ENCODE measurements at places on chromosomes 3 and 15. TPM values are rescaled to one million over a fixed set of nuclear protein-coding genes. Genes with fewer than 3 reads are reported as not detected.
A peak's percentile ranks its signal among the peaks of the same experiment; 100 is the strongest.

P2RY1 gene
- 2.4 TPM for total RNA-seq

GRCh38 chr3:67083277-67083676 is 85.2 kb downstream of the KBTBD8 start:
- H3K36me3 ChIP-seq: peaks cover 52% of the 10 kb centered on the region
- H3K4me3 ChIP-seq: peak overlapping the region; percentile 73
- no peaks in the 10 kb centered on the region for H3K27me3 ChIP-seq
- H3K27ac ChIP-seq: peak overlapping the region; percentile 95

DNA sequence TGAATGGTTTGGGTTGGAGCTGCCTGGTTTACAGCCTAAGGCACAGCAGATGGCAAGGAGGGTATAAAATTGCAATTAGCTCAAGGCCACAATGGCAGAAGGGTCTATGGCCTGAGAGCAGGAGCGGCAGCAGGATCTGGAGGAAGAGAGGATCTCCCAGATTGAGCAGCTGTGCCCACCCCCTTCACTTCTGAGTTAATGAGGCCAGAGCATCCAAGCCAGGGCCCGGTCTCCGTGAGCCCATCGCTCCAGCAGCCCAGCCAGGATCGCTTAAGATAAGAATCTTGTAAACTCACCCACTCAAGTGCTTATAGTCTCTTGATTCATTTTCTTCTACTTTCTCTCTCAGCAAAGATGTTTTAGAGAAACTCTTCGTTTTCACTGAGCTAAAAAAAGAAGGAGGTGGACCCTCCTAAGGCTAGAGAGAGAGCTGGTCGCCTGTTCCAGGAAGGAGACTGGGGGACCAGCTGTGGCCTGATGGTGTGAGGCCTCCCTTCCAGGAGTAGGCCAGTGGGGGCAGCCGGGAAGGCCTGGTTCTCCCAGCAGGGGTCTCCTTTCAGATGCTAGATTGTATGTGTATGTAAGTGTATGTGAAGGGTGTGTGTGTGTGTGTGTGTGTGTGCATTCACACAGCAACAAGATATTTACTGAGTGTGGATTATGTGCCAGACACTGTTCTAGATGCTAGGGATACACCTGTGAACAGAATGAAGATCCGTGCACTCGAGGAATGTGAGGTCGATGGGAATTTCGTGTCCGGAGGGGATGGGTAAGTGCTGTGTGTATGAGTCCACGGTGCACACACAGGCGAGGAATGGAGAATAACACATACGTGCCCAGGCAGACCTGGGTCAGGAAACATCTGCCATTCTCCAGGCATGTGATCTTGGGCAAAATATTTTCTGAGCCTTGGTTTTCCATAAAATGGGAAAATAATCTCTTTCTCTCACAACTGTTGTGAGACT is 18.6 kb downstream of the MAGEF1 start:
- no peaks in the 10 kb centered on the region for H3K36me3 ChIP-seq
- peaks cover 12% of the 10 kb centered on the region for H3K27me3 ChIP-seq
- DNase-seq: no peak
- H3K4me1 ChIP-seq: no peaks in the 10 kb centered on the region
- H3K27ac ChIP-seq: no peak overlapping the region

SCAMP5 gene
- 0.31 TPM for total RNA-seq

GRCh38 chr3:194548346-194549321 is 61.8 kb upstream of the ATP13A3 start:
- H3K4me1 ChIP-seq: no peaks in the 10 kb centered on the region
- no peaks in the 10 kb centered on the region for H3K27me3 ChIP-seq
- H3K36me3 ChIP-seq: no peaks in the 10 kb centered on the region
- no peak overlapping the region for H3K27ac ChIP-seq

DNA sequence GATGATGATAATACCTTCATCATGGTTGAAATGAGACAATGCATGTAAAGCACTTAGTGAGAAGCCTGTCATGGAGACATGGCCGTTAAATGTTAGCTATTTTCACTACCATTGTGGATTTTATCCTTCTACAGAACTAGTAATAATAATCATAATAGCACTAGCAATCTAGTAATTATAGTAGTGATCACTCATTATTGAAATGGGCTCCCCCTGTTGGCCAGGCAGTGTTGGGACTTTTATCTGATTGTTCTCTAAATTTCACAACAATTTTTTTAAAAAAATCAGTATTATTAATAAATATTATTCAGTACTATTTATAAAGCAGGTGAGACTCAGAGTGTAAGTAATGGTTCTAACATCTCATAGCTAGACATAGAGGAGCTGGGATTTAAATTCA is 396.3 kb downstream of the IL5RA start:
- no peak overlapping the region for H3K27ac ChIP-seq
- no peak for DNase-seq

B3GALNT1 gene
- total RNA-seq: 1.9 TPM

- H3K36me3 ChIP-seq: peaks cover 6% of the 10 kb centered on the region
- peak overlapping the region; percentile 79 for H3K27ac ChIP-seq
- DNase-seq: peak; percentile 58
- H3K4me1 ChIP-seq: peaks cover 47% of the 10 kb centered on the region
Observed at GRCh38 chr15:98650417-98651035, 2.2 kb downstream of the IGF1R start.

UBXN7 gene
- total RNA-seq: 89.6 TPM

- H3K4me3 ChIP-seq: no peak overlapping the region
- peak overlapping the region; percentile 43 for H3K27ac ChIP-seq
- DNase-seq: no peak
- peaks cover 81% of the 10 kb centered on the region for H3K4me1 ChIP-seq
Observed at GRCh38 chr15:93024293-93024692, 64.7 kb downstream of the RGMA start.

GRCh38 chr3:191236646-191237045 is 37.6 kb downstream of the OSTN start:
- peaks cover 6% of the 10 kb centered on the region for H3K4me1 ChIP-seq
- H3K27ac ChIP-seq: no peak overlapping the region
- H3K27me3 ChIP-seq: peaks cover 12% of the 10 kb centered on the region
- H3K4me3 ChIP-seq: no peak overlapping the region
- no peak for DNase-seq
- no peaks in the 10 kb centered on the region for H3K36me3 ChIP-seq

GRCh38 chr3:157387708-157388435 is 48.8 kb upstream of the PTX3 start:
- no peaks in the 10 kb centered on the region for H3K36me3 ChIP-seq
- no peaks in the 10 kb centered on the region for H3K4me1 ChIP-seq
- H3K4me3 ChIP-seq: no peak overlapping the region
- H3K27me3 ChIP-seq: no peaks in the 10 kb centered on the region

NOP10 gene
- total RNA-seq: 126 TPM

CHL1 gene
- total RNA-seq: not detected

GRCh38 chr15:64844576-64845145 is 2.9 kb downstream of the PLEKHO2 start:
- DNase-seq: peak; percentile 32
- peak overlapping the region; percentile 96 for H3K4me3 ChIP-seq
- peak overlapping the region; percentile 58 for H3K27ac ChIP-seq
- no peaks in the 10 kb centered on the region for H3K27me3 ChIP-seq

GRCh38 chr3:127140501-127141460 is 52.1 kb upstream of the PRR23E start:
- no peaks in the 10 kb centered on the region for H3K36me3 ChIP-seq
- H3K4me3 ChIP-seq: no peak overlapping the region
- no peaks in the 10 kb centered on the region for H3K4me1 ChIP-seq

DNA sequence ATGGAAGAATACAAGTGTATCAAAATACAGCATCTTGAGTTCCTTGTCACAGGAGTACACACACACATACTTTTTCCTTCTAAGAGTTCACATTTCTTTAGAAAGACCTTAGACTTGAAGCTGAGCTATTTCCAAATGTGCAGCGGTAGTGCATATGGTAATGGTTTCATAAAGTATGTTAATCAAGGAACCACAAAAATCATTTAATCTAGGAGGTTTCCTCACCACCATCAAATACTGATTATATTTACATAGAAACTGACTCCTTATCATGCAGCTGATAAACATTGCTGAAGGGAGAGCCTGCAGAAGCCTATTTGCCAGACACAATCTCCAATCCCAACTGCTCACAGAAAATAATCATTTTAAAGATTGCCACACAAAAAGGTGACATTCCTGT is 40.0 kb upstream of the KBTBD8 start:
- no peak for DNase-seq
- H3K27ac ChIP-seq: no peak overlapping the region
- peaks cover 25% of the 10 kb centered on the region for H3K27me3 ChIP-seq
- no peaks in the 10 kb centered on the region for H3K36me3 ChIP-seq
- H3K4me1 ChIP-seq: no peaks in the 10 kb centered on the region
- H3K4me3 ChIP-seq: no peak overlapping the region

DNA sequence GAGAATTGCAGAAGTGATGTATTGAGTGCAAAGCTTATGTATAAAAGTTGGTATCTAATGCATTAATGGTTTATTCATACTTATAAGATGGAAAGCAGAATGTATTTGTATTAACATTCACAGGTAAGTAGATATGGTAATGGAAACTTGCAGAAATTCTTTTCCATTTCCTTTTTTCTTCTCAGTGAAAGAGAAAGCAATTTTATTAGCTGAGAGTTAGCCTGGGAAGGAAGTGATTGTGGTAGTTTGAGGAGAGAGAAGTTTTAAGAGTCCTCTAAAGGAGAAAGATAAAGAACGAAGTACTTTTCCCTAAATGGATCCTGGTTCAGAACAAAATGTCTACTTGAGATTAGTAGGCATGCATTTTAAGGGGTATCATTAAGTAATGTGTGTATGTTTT is 60.1 kb upstream of the OSTN start:
- no peak overlapping the region for H3K27ac ChIP-seq
- DNase-seq: no peak
- H3K4me3 ChIP-seq: no peak overlapping the region
- H3K36me3 ChIP-seq: peaks cover 4% of the 10 kb centered on the region
- H3K27me3 ChIP-seq: no peaks in the 10 kb centered on the region

DNA sequence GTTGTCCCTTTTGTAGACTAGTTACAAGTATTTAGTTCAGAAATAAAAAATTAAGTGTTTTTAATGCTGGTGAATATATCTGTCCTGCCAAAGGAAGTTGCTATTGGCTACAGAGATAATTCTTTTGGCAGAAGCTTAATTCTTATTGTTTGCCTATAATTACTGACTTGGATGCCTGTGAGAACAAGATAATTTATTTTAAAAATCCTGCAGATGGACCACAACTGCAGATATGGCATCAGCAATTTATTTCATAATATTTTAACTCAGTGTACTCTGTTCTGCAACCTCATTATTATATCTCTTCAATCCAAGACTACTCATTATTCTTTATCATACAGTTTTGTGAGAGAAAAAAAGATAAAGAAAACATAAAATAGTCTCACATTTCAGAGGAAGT is 789.8 kb downstream of the NAALADL2 start:
- H3K4me3 ChIP-seq: no peak overlapping the region
- no peaks in the 10 kb centered on the region for H3K4me1 ChIP-seq
- H3K36me3 ChIP-seq: no peaks in the 10 kb centered on the region
- no peak for DNase-seq
- H3K27me3 ChIP-seq: no peaks in the 10 kb centered on the region
- no peak overlapping the region for H3K27ac ChIP-seq

DNA sequence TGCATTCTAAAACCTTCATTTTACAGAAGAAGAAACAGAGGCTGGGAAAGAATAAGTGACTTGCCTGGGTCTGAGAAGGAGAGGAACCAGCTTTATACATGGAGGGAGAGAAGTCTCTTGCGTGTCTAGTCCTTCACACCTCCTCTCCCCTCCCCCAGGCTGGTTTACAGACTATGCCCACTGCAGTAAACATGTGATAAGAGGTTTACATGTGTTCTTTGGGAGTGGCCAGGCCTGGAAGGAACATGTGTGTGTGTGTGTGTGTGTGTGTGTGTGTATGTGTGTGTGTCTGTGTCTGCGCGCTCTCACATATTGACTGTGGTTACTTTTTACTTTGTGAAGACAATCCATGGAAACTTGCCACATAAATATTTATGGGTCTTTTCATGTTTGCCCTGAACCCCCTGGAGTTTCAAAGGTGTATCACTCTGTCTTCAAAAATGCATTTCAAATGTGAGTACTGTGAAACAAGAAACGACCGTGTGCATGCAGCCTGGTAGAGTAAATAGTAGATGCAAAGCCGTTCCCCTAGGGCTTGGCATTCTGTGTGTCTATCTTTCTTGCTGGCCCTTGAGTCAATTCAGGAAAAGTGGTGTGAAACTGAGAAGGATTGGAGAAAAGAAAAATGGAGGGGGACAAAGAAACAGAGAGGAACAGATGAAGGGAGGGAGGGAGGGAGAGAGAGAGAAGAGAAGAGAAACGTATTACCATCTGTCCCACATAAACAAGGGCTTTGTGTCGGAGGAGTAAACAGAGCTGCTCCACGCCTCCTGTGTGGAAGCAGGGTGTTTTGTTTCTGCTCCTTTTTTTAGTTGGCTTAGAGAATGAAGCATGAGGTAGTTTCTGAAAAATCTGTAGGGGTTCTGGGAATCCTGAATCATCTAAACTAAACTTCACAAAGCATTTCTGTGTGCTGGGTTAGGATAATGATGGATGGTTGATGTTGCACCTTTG is 51.7 kb downstream of the CLDN11 start:
- H3K4me3 ChIP-seq: no peak overlapping the region
- peaks cover 34% of the 10 kb centered on the region for H3K27me3 ChIP-seq
- peaks cover 12% of the 10 kb centered on the region for H3K4me1 ChIP-seq
- no peak overlapping the region for H3K27ac ChIP-seq
- H3K36me3 ChIP-seq: no peaks in the 10 kb centered on the region

- no peaks in the 10 kb centered on the region for H3K27me3 ChIP-seq
- no peak overlapping the region for H3K27ac ChIP-seq
- H3K36me3 ChIP-seq: peaks cover 15% of the 10 kb centered on the region
- no peak for DNase-seq
- peaks cover 33% of the 10 kb centered on the region for H3K4me1 ChIP-seq
Observed at GRCh38 chr3:49279376-49279775, 2.3 kb upstream of the C3orf62 start.

NR1I2 gene
- 0.25 TPM for total RNA-seq

DNA sequence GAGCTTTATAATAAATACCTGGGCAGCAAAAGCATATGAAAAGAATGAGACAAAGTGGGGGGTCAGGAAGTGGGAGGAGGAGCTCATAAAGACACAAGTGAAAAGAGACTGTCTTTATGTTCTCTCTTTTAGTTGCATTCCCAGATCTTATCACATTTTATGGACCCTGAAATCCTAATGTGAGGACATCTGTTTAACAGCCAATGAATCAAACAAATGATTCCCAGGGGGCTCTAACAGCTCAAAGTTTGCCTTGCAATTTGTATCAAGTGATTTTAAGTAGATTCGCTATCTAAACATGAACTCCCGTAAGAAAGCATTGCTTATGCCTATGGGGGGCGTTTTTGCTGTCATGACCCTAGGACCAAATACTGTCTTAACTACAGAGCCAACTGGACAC is 332.3 kb upstream of the CNTN4 start:
- H3K27me3 ChIP-seq: no peaks in the 10 kb centered on the region
- no peak overlapping the region for H3K27ac ChIP-seq
- no peaks in the 10 kb centered on the region for H3K4me1 ChIP-seq
- DNase-seq: no peak
- peaks cover 2% of the 10 kb centered on the region for H3K36me3 ChIP-seq

SCAMP2 gene
- total RNA-seq: 77.0 TPM

BBX gene
- total RNA-seq: 65.1 TPM

GRCh38 chr3:191237047-191237882 is 38.2 kb downstream of the OSTN start:
- H3K4me3 ChIP-seq: no peak overlapping the region
- peaks cover 6% of the 10 kb centered on the region for H3K4me1 ChIP-seq
- no peak for DNase-seq
- H3K27ac ChIP-seq: no peak overlapping the region
- H3K36me3 ChIP-seq: no peaks in the 10 kb centered on the region

GRCh38 chr3:58824285-58824684 is 157.7 kb upstream of the FAM3D start:
- no peaks in the 10 kb centered on the region for H3K4me1 ChIP-seq
- no peaks in the 10 kb centered on the region for H3K36me3 ChIP-seq
- H3K27me3 ChIP-seq: peaks cover 6% of the 10 kb centered on the region
- peak; percentile 40 for DNase-seq

GRCh38 chr3:112582244-112582874 is 20.5 kb downstream of the SLC35A5 start:
- peak overlapping the region; percentile 1 for H3K27ac ChIP-seq
- peaks cover 10% of the 10 kb centered on the region for H3K4me1 ChIP-seq
- peak; percentile 11 for DNase-seq
- H3K36me3 ChIP-seq: peaks cover 3% of the 10 kb centered on the region
- no peak overlapping the region for H3K4me3 ChIP-seq
